T-helper 2 cell (primary cell): ENCODE measurements at places on chromosomes 5 and 9.
A peak's percentile ranks its signal among the peaks of the same experiment; 100 is the strongest.

DNA sequence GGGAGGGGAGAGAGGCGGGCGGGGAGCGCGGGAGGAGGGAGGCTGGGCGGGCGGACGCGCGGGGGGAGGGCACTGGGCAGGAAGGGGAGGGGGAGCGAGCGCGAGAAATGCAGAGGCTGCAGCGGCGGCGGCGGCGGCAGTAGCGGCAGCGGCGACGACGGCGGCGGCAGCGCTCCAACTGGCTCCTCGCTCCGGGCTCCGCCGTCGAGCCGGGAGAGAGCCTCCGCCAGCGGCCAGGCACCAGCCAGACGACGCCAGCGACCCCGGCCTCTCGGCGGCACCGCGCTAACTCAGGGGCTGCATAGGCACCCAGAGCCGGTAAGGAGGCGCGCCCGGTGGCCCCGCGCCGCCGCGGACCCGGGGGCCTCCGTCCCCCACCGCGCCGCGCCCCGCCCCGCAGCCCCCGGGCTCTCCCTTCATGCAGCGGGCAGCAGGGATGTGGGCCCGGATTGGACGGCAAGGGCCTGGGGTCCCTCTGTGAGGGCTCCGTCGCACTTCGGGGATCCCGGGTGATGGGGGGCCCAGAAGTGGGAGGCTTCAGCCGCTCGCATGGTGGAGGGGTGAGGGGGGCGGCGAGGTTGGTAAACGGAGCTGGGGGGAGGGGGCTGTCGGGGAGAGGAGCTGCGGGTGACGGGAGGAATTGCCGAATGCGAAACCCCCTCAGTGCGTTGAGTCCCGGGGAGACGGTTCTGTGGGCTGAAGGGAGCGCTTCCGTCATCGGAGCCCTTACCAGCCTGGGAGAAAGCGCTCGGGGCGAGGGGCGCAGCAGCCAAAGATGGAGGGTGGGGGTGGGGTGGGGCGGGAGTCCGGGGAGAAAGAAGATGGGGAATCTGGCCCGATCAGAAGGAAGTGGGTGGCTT, at the start of gene BASP1:
Gene BASP1, plus strand, starts transcription at position 139 of the 860 bp plus-strand sequence. CDS start 57,586 bp downstream, outside the sequence.
- DNase-seq: peak; percentile 24

- no peak for DNase-seq
Measured at GRCh38 chr5:133527311-133527710, 85.0 kb downstream of the FSTL4 start.

GRCh38 chr9:127445851-127446712, 5.1 kb downstream of the RPL12 start:
- DNase-seq: no peak

- peak; percentile 24 for DNase-seq
Measured at GRCh38 chr5:68216245-68217046, 890 bp downstream of the PIK3R1 start.

DNA sequence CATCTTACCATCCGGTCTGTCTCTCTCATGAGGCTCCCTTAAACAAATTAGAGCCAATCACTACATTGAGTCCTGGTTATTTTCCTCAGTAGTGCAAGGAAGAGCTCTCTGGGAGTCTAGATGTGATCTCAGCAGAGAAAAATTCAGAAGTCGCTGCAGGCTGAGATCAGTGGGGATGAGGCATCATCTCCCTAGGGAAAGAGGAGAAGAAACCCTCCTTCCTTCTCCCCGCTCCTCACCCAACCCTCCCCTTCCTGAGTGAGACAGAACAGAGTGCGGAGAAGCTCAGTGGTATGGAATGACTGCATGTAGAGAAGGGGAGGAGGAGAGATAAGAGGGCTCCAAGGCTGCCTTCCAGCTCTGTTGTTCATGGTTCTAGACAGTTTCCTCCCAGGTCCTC, 80.5 kb downstream of the PAPPA start:
- no peak for DNase-seq

GRCh38 chr5:160979385-160979784, 127.4 kb upstream of the ATP10B start:
- no peak for DNase-seq

DNA sequence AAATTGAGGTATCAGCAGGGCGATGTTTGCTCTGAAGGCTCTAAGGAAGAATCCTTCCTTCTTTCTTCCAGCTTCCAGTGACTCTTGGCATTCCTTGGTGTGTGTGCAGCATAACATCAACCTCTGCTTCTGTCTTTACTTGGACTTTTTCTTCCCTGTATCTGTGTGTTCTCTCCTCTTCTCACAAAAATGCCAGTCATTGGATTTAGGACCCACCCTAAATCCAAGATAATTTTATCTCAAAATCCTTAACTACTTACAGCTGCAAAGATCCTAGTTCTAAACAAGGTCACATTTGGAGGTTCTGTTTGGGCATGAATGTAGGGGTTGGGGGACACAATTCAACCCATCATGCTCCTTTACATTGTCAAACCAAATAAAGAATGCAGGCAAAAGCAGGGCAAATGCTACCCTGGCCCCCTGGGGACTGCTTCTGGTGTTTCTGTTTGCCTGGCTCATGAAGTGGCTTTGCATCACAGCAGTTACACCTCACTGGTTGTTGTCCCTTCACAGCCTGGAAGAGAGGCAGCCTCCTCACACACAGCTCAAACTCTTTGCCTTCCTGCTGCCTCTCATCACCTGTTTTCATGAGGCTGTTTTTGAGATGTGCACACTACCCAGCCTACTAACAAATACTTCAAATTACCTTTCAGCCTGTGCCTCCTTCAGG, 64.8 kb upstream of the PLCXD3 start:
- DNase-seq: no peak

DNA sequence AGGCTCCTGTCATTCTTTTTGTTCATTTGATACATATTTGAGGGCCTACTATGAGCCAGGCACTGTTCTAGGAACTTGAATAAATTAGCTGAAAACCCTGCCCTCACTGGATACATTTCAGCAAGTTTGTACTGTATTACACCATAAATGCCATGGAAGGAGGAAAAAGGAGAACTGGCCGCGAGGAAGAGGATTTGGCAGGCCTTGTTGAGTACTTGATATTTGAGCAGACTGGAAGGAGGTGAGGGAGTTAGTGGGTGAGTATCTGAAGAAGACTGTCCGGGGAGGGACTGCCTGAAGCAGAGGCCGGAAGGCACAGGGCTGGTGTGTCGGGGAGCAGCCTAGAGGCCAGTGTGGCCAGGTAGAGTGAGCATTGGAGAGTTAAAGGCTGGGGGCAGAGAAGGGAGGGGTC, 4.5 kb downstream of the SNX30 start:
- DNase-seq: no peak

GRCh38 chr5:131266370-131267060, 2.7 kb downstream of the CDC42SE2 start:
- DNase-seq: no peak

DNA sequence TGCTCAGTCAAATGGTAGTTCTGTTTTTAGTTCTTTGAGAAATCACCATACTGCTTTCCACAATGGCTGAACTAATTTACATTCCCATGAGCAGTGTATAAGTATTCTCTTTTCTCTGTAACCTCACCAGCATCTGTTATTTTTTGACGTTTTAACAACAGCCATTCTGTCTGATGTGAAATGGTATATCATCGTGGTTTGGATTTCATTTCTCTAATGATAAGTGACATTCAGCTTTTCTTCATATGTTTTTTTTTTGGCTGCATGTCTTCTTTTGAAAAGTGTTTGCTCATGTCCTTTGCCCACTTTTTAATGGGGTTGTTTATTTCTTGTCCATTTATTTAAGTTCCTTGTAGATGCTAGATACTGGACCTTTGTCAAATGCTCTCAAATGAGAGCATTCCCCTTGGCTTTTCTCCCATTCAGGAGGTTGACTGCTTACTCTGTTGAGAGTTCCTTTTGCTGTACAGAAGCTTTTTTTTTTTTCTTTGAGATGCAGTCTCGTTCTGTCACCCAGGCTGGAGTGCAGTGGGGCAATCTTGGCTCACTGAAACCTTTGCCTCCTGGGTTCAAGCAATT, 58.7 kb upstream of the RGMB start:
- no peak for DNase-seq

- DNase-seq: no peak
Measured at GRCh38 chr5:8134609-8135008, 265.7 kb downstream of the MTRR start.

GRCh38 chr9:20394969-20395368, 227.3 kb downstream of the MLLT3 start:
- no peak for DNase-seq

DNA sequence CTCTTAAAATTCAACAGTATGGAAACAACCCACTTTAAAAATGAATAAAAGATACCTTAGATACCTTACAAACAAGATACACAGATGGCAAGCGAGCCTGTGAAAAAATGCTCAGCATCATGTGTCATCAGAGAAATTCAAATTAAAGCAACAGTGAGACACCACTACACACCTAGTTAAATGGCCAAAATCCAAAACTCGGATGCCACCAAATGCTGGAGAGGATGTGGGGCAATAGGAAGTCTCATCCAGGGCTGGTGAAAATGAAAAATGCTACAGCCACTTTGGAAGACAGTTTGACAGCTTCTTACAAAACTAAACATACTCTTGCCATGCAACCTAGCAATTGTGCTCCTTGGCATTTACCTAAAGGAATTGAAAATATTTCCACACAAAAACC, 17.9 kb downstream of the DUSP1 start:
- DNase-seq: no peak

DNA sequence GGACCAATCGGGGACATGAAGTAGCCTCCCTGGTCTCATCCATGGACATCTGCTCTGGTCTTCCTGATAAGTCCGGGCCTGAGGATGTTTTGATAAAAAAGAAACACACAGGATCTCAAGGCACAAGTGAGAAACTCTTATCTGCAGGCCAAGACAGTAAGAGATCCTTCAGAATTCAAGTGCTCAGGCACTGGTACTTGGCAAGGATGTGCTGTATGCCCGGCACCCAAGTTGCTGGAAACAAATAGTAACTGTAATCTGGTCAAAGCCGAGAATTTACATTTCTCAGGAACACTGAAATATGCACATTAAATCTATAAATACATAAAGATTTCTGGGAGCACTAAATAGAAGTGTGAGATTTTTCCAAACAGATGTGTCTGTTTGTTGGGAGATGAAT, 165.7 kb downstream of the SPOCK1 start:
- DNase-seq: no peak

- no peak for DNase-seq
Measured at GRCh38 chr5:148831590-148832565, 5.5 kb downstream of the ADRB2 start.

GRCh38 chr9:81559709-81560108, 129.6 kb downstream of the TLE1 start:
- DNase-seq: no peak

GRCh38 chr5:37847978-37848425, 8.2 kb upstream of the GDNF start:
- no peak for DNase-seq
